ENCODE measurements at places on chromosomes 1 and 21.
A peak's percentile ranks its signal among the peaks of the same experiment; 100 is the strongest.

- no peak for DNase-seq
These were observed 30.4 kb downstream of the H3-3A start for GRCh38 chr1:226092965-226093364.

- no peak for DNase-seq
These were observed 29.1 kb upstream of the JUN start for GRCh38 chr1:58812926-58813325.

GRCh38 chr21:15763359-15763758 is 33.6 kb downstream of the USP25 start:
- no peak for DNase-seq

- no peak for DNase-seq
These were observed 43.6 kb downstream of the ACKR1 start for GRCh38 chr1:159248311-159248710.

DNA sequence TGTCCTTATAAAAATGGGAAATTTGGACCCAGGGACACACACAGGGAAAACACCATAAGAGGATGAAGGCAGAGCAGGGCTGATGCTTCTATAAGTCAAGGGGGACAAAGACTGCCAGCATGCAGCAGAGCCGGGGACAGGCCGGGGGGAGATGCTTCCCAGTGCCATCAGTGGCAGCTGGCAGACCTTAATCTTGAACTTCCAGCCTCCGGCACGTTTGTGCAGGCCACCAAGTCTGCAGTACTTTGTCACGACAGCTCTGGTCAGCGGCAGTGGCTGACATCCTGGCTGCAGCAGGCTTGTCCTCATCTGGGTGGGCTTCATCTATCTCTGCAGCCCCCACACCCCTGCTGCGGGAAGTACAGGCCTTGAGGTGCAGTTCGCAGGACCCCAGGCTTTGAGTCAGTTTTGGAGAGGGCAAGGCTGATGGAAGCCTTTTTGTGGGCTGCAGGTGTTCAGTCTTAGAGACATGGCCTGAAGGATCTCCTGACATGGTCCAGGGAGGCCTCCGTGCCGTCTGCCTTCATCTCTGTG is 186.0 kb downstream of the DYRK1A start:
- no peak for DNase-seq

DNA sequence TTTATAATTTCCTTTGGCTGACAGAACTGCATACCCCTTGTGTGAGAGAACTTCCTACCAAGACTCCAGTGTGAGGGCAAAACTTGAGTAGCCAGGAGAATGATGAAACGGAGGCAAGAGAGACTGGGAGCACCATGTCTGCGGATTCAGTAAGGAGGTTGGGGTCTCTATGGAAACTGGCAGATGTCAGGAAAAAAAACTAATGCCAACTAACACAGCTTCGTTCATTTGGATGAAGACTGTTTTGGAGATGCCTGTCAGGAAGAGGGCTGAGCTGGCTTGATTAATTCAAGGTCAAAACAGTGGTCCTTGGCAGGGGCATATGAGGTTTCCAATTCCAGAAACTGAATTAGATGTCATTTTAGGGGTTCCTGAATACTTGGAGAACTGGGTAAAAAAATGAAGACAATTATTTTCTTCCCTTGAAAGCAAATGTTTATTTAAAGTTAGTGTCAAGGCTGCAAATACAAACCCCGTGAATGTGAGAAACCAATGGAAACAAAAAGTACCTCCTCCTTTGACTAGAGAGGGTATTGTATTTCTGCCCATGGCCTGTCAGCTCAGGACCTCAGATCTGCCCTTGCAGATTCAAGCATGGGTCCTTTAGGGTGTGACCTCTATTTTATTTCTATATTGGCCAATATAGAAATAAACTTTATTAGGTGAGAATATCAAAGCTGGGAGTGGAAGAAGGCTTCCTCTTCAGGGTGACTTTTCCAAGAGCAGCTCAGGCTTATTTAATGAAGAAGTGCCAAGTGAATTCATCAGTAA is 110.5 kb downstream of the MAST2 start:
- DNase-seq, result peak; percentile 16

- DNase-seq, result no peak
These were observed 4.3 kb upstream of the OR2C3 start for GRCh38 chr1:247540581-247540980.

DNA sequence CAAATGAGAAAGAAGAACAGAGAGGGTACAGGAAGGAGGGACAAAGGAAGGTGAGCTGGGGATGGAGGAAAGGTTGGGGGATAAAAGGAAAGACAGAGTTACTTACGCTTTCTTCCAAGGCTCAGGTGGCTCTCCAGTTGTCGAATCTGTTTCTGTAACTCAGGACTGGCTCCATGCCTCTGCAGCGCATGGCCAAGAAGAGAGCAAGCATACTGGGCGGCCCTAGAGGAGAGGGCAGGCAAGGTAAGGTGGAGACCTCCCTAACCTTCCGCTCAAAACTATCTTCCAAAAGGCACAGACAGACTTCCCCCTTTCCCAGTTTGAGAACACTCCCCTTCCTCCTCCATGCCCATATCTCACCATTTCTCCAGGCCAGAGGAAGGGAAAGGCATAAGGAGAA is 922 bp downstream of the PEX11B start:
- DNase-seq, result no peak

- no peak for DNase-seq
These were observed 244.2 kb upstream of the HOOK1 start for GRCh38 chr1:59570524-59570923.

- no peak for DNase-seq
These were observed 119.2 kb upstream of the NGF start for GRCh38 chr1:115457289-115457688.

DNA sequence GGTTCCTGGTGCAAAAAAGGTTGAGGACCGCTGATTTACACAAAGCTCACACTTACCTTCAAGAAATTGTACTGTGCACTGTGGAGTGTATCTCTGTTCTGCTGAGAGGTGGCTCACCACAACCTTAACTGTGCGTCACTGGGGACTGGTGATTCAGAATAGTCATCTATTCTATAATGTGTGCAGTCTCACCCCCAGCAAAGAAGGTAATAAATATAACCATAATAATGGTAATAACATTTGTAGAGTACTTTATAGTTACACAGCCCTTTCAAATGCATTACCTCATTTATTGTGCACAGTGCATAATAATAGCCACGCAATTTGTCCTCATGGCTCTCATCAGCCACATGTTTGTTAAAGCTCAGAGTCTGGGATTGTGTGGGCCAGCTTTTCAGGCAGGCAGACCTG is 59.4 kb upstream of the DUSP10 start:
- no peak for DNase-seq

- no peak for DNase-seq
These were observed 31.0 kb upstream of the POU3F1 start for GRCh38 chr1:38077523-38078147.

DNA sequence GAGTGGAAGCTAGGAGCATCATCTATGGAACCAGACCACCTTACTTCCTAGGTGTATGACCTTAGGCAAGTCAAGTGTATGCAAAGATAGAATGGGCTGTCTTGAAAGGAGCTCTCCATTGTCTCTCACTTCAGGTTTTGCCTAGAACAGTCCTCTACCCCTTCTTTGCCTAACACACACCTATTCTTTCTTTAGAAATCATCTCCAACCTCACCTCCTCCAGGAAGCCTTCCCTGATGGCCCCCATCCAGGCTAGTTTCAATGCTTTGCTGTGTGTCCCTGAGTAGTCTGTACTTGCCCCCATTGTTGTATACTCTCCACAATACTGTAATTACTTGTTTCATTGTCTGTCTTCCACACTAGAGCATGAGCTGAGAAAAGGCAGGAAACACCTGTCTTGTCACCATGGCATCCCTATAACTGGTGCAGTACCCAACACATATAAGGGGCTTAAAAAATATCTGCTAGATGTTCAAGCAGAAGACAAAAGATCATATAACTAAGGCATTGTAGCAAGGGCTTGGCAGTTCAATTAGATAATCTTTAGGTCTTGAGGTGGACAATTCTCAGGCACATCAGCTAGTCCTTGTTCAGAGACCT is 83.0 kb downstream of the RRAGC start:
- no peak for DNase-seq

GRCh38 chr21:38848187-38848609 is 42.5 kb downstream of the ETS2 start:
- no peak for DNase-seq

DNA sequence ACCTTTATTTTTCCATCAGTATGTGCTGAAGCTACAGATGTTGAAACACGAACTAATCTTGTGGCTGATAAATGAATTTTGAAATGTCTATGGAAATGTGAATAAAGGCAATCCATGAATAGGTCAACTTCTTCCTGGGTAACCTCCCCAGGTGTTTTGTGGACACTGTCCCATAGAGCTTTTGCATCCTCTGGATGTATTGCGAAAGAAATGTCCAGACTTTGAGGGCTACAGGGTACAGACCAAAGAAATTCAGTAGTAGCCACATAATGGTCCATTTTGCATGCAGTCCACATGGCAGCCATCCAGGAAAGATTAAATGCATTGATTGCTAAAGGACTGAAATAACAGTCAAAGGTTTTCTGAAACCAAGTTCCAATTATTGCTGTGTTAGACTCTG is 21.5 kb upstream of the DARS2 start:
- no peak for DNase-seq

DNA sequence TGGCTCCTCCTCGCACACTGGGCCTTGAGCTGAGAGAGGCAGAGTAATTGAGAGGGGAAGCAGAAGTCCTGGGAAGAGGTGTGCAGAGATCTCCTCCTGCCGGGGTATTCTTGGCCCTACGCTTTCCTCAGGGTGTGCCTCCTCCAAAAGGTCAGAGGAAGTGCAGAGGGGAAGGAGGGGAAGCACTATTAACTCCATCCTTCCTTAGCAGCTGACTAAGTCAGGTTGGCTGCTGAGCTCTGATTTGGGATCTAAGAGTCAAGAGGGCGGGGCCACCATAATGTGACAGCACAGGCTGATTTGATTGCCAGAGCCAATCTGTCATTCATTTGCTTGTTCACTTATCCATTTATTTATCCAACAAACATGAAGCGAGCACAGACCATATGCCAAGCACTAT is 12.3 kb downstream of the ATP2B4 start:
- no peak for DNase-seq

- no peak for DNase-seq
These were observed 35.8 kb upstream of the SOX13 start for GRCh38 chr1:204036882-204037655.

DNA sequence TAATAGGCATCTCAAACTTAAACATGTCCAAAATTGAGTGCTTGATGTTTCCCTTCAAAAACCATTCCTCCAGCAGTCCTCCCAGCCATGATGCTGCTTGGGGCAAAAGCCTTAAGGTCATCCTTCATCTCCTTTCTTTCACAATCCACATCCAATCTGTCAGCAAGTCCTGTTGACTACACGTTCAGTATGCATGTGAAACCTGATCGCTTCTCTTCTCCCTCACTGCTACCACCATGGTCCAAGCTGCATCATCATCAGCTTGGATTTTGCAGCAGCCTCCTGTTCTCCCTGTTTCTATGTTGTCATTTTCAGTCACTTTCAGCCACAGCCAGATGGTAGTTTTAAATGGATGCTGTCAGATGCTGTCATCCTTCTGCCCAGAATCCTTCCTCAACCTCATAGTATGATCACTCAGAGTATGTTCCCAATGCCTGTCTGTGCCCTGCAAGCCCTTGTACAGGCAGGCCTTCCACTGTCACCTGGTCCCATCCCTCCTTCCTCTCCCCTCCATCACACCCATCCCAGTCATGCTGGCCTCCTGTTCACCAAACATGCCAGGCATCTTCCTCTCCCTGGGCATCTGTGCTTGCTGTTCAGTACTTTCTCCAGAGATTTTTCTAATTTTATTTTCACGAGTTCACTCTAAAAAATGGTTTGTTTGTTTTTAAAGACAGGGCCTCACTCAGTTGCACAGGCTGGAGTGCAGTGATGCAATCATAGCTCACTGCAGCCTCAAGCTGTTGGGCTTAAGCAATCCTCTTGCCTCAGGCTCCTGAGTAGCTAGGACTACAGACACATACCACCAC is 66.0 kb downstream of the SYDE2 start:
- no peak for DNase-seq

DNA sequence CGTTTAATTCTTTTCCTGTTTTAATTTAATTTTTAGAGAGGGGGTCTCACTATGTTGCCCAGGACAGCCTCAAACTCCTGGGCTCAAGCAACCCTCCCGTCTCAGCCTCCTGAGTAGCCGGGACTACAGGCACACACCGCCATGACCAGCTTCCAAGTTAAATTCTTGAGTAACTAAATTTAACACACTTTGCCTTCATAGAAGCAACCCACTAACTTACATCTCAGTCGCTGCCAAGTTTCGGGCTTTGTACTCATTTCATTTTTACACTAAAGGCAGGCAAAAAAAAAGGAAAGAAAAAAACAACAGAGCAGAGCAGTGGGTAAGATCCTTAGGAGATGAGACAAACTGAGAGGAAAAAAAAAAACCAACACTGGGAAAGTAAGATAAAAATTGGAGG is 3.5 kb downstream of the TIAM1 start:
- no peak for DNase-seq

- DNase-seq, result no peak
These were observed 106.4 kb downstream of the RGL1 start for GRCh38 chr1:183911285-183911684.

GRCh38 chr1:173415490-173415889 is 61.6 kb upstream of the PRDX6 start:
- no peak for DNase-seq

- DNase-seq, result no peak
These were observed 23.7 kb upstream of the HFM1 start for GRCh38 chr1:91428182-91428798.

DNA sequence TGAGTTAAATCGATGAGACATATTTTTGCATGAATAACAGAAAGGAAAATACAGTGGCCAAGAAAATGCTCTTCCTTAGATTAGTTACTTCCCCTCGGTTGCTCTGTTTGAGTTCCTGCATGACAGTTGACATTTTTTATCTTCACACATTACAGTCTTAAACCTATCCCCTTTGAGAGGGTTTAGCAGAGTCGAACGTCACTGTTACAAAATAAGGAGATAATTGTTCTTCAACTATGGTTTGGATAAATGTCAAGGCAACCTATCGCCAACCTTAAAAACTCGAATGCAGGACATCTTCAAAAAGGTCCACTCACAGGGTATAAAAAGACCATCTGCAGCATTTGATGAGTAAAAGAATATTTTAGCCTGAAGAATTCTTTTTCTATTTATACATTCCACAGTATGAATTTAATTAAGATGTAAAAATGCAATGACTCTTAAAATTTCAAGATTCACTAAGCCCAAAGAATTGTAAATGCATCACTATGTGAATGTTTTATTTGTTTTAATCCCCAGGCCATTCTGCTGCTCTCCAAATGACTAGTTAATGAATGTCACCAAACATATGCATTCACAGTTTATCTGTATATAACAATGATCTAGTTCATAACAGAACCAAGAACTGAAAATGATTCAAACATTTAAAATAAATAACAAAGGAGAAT is 68.9 kb upstream of the COL11A1 start:
- DNase-seq, result no peak

DNA sequence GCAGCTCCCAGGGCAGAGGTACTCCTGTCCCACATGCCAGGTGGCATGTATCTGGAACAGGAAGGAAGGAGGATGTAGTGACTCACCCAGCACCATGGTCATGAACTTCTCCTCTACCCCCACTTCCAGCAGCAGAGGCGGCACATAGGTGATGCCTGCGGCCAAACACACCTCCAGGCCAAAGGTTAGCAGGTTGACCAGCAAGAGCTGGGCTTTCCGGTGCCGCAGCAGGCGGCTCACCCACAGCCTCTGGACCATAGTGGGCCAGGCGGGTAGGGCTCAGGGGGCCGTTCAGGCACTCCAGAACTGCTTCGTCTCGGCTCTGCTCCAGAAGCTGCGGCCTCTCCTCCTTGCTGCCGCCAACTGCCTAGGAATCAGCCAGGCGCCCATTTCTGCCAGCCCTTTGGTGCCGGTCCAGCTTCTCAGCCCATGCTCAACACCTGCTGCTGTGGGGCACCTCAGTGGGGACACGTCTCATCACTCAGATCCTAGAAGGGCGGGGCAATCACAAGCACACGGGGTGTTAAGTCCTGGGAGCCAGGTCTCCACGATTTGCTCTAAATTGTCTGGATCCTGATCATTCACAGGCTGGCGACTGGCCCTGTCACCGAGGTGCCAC is 15.8 kb downstream of the SLC45A3 start:
- no peak for DNase-seq

Measured in BE2C (cell line).